Hematopoietic multipotent progenitor cell treated with erythropoietin and hydrocortisone succinate and interleukin-3 and kit ligand, for 6 days (in vitro differentiated cells): ENCODE measurements at places on chromosomes 13 and 19.

DNA sequence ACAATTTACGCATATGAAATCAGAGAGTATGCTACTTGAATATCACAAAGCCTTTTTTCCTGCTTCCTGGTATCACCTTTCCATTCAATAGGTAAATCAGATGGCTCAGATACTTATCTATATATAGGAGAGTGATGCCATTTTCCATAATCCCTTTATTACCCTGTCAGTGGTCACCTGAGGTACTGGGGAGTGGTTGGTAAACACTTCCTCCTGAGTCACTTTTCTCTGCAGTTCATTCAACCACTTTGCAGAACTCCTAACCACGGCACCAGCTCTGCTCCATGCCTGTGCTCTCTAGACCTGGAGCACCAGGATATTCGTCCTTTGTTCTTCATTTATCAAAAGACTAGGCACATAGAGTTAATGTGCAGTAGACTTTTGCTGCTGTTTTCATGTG lies 748.5 kb upstream of the KLHL1 start:
- DNase-seq, result no peak

DNA sequence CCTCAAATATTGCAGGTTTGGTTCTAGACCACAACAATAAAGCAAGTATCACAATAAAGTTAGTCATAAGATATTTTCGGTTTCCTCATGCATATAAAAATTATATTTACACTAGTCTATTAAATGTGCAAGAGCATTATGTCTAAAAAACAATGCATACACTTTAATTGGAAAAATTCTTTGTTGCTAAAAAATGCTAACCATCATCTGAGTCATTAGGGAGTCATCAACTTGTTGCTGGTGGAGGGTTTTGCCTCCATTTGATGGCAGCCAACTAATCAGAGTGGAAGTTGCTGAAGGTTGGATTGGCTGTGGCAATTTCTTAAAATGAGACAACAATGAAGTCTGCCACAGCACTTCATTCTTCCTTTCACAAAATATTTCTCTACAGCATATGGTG lies 422.3 kb upstream of the GPC6 start:
- DNase-seq, result no peak

- no peak for DNase-seq
Measured at GRCh38 chr13:111013196-111013595, 98.3 kb upstream of the ANKRD10 start.

GRCh38 chr13:19664481-19665230 lies 31.2 kb downstream of the MPHOSPH8 start:
- DNase-seq, result no peak

GRCh38 chr13:26810095-26810494 lies 49.5 kb upstream of the GPR12 start:
- no peak for DNase-seq

DNA sequence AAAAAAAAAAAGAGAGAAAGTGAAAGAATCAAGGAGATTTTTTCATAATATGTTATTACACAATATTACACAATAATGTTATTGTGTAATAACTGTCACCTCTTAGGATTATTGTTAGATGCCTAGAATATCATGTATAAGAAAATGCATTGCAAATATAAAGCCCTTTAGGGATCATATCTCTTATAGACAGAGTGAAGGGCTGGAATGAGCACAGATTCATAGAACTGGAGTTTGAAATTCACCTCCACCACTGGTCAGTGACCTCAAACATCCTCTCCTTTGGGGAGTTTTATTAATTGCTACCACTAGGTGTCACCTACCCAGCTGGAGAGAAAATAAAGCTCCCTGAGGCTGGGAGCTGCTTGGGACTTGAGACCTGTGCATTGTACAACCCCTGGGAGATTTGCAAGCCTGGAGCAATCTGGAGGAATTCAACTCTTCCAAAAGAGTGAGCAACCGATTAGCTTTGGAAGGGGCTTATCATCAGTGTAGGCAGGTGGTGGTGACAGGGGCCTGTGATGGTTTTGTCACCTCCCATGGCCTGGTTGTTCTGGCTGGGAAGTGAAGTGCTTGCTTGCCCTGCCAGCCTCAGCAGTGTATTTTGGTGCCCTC lies 30.3 kb upstream of the FRY start:
- DNase-seq, result peak; percentile 74

DNA sequence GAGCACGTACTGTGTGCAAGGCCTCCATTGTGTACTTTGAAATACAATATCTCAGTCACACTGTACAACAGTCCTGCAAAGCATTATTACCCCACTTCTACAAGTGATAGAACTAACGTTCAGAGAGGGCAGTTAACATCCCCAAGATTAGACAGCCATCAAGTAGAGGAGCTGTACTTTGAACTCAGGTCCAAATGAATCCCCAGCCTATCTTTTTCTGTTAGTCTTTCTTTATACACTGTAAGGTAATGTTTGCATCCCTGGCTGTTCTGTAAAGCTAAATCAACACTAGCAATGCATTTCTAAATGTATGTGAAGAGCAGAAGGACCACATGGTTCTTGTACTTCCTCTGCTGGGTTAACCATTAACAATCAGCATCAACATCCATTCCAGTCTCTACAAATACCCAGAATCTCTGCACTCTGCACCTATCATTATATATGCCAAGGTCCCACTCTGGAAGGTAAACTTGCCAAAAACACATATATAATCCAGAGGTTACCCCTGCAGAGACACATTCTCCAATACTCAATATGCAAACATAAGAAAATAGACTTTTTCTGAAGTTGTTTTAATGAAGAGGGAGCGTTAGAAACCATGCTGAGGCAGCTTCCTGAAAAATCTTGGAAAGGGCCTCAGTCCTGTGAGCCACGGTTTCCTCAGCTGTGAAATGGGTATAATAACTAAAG lies 182.3 kb downstream of the MZT1 start:
- no peak for DNase-seq
